ENCODE measurements at places on chromosomes 16 and 17. TPM values are rescaled to one million over a fixed set of nuclear protein-coding genes. Genes with fewer than 3 reads are reported as not detected.
A peak's percentile ranks its signal among the peaks of the same experiment; 100 is the strongest.

GRCh38 chr16:24645739-24646645 is 83.5 kb upstream of the TNRC6A start:
- no peak for DNase-seq

- no peak for DNase-seq
Measured at GRCh38 chr17:1946021-1946932, 78.9 kb downstream of the RTN4RL1 start.

DNA sequence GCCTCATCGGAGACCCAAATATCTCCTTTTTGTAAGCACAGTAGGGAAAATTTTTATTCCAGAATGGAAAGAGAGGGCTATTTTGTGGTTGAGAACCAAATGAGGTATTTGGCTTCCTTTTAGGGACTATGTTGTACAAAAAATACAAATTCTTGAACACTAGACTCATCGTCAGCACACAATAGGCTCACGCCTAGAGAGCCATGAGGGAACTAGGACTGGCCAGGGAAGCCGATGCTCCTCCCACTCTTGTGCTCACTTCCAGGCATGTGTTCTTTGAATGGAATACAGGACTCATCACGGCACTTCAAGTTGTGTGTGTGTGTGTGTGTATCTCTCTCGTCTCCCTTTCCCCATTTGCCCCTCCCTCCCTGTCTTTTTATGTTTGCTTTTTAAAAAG is 17.8 kb upstream of the BLMH start:
- no peak for DNase-seq

Gene SHBG
- polyA plus RNA-seq = 6.4 TPM

DNA sequence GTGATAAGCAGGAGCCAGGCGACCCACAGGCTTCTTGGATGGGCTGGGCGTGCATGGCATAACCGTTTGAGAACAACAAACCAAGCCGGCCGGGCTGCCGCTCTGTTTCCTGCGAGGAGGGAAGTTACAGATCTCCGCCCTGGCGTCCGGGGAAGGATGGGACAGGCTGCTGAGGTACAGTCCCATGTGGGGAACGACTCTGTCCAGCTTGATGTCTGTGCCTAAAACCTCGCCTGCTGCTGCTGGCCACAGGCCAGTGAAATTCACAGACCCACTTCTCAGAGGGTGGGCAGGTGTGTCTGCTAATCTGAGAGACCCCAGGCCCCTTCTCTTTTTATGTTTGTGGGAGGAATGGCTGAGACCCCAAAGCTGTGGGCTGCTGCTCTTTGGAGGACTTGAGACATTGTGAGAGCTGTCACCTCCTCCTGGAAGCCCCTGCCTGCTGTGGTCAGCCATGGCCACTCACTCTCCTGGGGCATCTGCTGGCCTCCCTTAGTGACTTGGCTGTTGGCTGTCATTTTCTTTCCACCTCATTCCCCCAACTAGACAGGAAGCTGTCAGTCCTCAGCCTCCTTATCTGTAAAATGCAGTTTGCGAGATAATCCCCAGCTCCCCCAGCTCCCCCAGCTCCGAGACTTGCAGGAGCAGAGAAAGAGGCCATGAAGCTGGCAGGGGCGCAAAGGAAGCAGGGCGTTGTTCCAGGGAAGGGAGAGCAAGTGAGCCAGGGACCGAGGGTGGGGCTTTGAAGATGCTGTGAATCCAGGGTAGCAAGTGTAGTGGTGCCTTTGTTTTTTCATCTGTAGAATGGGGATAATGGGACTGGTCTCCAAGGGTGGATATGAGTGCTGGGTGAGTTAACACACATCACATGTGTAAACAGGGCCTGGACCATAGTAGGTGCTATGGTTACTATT is 51.0 kb downstream of the CMIP start:
- DNase-seq = no peak

GRCh38 chr17:17172001-17172939 is 33.9 kb downstream of the PLD6 start:
- no peak for DNase-seq

DNA sequence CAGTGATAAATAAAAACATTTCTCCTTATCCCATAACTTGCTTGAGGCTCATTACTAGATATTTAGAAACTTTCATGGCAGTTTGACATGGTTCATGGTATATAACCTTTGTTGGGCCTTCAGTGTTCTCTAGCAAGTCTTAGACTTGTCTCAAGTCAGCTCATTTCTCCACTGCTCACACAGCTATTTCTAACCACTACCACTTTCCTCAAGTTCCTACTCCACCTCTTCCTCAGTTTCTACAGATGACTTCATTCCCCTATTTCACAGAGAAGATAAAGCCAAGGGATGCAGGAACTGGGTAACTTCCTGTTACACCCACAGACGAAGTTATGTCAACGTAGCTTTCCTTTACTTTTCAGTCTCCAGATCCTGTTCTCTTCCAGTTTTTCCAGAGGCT is 23.2 kb downstream of the NLK start:
- DNase-seq = no peak

GRCh38 chr16:89101303-89102040 is 7.8 kb downstream of the ACSF3 start:
- DNase-seq = no peak

Gene KRT27
- not detected for polyA plus RNA-seq

- DNase-seq = peak; percentile 83
Measured at GRCh38 chr17:80036715-80037477, 454 bp downstream of the CCDC40 start.

- DNase-seq = no peak
Measured at GRCh38 chr17:80987941-80988461, 3.6 kb upstream of the CHMP6 start.

DNA sequence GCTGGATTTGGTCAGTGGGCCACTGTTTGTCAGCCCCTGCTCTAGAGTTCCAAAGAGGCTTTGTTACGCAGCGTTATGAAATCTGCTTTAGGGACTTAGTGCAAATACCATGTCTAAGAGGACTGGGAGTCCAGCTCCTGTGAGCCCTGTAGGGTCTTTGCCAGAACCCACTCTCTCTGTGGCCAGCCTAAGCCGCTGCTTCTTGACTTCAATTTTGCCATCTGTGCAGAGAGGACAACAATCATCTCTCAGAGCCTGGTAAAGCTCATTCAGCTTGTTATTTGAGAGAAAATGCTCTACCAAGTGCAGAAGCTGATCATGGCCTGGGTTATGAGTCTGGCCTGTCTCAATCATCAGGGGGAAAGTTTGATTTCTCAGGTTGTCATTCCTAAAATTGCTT is 17.9 kb downstream of the CA10 start:
- DNase-seq = no peak

Gene COIL
- 30.2 TPM for polyA plus RNA-seq

- no peak for DNase-seq
Measured at GRCh38 chr17:77615703-77616253, 342.7 kb upstream of the TNRC6C start.

DNA sequence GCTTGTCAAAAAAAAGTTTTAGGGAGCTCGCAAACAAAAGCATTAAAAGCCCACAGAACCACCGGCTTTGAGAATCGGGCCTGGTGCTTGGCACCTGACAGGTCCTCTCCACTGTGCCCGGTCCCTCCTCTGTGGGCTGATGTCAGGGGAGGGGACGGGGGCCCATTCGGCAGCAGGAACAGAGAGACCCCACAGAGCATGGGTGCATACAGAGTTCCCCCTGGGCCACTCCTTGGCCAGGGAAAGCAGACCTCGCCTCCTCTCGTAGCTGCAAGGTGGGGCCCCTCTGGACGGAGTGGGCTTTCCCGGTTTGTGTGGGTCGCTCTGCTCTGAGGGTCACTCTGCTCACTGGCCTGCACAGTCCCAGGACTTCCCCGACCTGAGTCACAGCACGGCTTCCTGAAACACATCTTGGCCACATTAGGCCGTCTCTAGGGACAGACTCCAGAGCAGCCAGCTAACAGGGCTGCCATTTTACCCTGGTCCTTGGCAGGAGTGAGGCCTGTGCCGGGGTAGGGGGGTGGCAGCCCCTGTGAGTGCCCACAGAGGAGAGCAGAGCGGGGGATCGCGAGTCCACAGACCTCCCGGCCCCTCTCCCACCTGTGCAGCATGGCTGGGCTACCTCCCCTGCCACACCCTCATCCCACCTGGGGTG is 11.1 kb downstream of the CBFA2T3 start:
- no peak for DNase-seq

DNA sequence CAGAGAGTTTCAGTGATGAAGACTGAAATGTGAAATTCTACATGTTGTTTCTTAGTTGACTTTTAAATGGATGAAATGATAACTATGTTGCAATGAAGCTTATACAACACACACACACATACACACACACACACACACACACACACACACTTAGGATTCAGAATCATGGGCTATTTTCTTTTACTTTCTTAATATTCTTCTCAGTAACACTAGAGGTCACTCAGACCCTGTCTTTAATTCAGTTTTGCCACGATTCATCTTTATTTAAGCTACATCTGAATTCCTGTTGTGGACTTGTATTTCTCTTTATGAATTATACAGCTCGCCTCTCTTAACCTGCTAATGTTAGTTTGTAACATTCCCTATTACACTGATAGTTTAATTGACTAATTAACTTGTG is 109.6 kb upstream of the GOT2 start:
- peak; percentile 33 for DNase-seq
